ENCODE measurements at places on chromosomes 7 and 10. TPM values are rescaled to one million over a fixed set of nuclear protein-coding genes. Genes with fewer than 3 reads are reported as not detected.

- peak; percentile 84 for DNase-seq
Measured at GRCh38 chr7:159015454-159016410, 128.9 kb downstream of the VIPR2 start.

TCAF2 gene
- total RNA-seq, result 0.72 TPM

DNA sequence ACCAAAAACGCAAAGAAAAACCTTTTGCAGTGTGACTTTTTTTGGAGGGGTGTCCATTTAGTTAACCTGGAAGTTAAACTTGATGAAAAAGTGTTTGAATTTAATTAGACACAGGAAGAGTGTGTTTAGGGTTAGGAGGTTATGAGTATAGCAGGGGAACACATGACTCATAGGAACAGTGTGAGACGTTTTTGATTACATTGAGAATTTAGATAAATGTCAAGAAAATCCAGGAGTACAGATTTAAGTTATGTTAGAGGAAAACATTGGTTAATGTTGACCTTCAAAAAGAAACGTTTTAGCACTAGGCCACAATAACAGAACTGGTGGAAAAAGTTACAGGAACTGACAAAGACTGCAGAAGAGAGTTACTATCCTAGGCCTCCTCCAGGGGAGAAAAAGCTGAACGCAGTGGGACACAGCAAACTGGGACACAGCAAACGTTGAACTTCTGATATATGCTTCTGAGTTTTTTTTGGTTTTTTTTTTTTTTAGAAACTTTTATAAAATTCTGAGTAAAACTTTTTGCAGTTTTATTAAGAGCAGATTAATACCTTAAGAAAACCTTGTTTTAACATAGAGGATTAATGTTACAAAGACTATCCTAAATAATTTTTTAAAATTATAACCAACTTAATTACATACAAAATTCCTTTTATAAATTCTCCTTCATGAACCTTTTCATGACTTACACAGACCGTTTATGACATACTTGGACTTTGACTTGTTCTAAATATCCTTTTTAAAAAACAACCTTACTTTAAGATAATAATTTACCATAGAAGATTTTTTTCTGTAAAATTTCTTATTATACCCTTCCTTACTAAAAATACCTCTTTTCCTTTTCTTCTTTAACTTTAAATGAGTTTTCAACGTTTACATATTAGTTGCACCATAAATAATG, 22.2 kb downstream of the LANCL2 start:
- no peak for DNase-seq

IL6 gene
- 5.2 TPM for total RNA-seq

FAM149B1 gene
- 7.4 TPM for total RNA-seq

DNA sequence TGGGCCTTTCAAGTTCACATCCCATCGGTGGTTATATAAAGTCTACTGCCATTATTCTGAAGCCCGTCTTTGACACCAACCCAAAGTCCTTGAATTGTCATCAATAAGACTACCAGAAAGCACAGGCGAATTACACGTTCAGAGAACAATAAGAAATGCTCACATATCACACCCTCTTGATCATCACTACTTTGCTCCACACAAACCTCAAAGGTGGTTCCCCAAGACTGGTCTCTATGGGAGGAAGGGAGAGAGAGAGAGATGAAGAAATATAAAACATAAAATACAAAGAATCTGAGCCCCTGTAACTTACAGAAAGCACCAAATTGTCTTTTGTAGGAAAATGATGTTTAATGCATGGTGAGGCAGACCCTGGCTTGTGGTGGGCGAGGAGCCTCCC, 4.4 kb downstream of the HIPK2 start:
- DNase-seq, result no peak

DNA sequence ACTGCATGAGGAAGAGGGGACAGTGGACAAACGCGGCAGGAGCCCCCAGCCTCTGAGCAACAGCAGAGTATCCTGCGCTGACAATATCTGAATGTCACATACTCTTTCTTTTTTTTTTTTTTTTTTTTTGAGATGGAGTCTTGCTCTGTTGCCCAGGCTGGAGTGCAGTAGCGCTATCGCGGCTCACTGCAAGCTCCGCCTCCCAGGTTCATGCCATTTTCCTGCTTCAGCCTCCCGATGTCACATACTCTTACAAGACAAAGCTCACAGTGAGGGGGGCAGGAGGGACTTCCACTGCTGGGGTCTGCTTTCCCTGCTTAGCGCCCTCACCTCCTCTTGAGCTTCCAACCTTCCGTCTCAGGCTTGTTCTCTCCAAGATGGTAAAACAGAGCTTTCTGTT, 51.2 kb upstream of the TNS3 start:
- no peak for DNase-seq

GRCh38 chr7:158582089-158582456, 5.5 kb downstream of the PTPRN2 start:
- no peak for DNase-seq

RARRES2 gene
- total RNA-seq, result not detected

NYAP1 gene
- not detected for total RNA-seq

- DNase-seq, result no peak
Measured at GRCh38 chr10:81179805-81180452, 642.2 kb downstream of the SH2D4B start.

- DNase-seq, result no peak
Measured at GRCh38 chr7:40836218-40836617, 701.4 kb downstream of the SUGCT start.

DNA sequence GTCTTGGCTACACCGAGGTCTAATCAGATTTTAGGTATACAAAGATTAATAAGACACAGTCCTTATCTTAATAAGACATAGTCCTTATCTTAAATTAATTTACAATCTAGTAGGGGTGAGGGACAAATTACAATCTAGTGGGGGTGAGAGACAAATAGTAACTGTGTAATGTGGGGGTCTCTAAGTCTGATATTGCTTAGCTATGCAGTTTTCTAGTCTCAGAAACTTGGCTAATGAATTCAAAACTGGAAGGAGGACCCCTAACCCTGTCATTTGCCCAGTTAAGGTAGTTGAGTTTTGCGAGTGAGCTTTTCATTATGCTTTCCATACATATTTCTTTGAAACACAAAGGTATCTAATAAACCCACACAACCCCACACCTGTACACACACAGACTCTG, 136.1 kb downstream of the DPP6 start:
- no peak for DNase-seq

- DNase-seq, result no peak
Measured at GRCh38 chr10:43227911-43228782, 38.7 kb downstream of the RASGEF1A start.

DNA sequence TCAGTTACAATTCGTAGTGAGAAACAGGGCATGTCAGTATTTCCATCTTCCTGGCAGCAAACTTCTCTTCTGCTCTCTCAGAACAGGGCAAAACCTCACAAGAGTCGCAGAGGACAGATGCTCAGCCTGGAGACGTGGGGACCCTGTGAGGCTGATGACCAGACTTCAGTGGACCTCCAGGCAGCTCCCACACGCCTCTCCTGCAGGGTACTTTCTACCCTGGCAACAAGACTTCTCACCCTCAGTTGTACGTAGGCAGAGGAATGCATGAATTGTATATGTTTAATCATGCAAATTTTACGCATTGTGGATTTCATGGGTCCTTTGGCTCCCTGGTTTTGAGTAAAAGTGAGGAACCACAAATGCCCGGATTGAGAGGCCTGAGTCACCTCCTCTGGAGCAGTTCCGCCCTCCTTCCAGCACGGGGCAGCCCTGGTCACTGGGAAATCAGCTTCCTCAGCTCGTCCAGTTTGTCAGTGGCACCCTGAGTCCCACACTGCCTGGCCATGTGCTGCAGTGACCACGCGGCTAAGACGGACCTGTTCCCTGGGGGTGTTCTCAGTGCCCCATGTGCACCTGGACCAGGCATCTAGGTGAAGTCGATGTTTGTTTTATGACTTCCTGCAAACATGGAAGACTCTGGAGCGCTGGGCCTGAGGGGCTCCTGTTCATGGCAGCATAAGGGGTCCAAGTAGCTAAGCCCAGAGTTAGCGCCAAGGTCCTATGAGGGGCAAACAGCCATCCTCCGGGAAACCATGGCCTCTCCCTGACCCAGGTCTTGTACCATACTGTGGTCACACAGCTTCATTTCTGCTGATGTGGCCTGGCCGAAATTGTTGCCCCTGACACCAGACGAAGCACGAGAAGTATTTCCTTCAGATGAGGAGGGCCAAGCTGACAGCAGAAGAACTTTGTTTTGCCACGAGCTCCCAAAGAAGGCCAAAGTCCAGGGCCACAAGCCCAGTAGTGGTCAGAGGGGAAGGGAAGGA, 165.1 kb downstream of the TNS3 start:
- no peak for DNase-seq

DNA sequence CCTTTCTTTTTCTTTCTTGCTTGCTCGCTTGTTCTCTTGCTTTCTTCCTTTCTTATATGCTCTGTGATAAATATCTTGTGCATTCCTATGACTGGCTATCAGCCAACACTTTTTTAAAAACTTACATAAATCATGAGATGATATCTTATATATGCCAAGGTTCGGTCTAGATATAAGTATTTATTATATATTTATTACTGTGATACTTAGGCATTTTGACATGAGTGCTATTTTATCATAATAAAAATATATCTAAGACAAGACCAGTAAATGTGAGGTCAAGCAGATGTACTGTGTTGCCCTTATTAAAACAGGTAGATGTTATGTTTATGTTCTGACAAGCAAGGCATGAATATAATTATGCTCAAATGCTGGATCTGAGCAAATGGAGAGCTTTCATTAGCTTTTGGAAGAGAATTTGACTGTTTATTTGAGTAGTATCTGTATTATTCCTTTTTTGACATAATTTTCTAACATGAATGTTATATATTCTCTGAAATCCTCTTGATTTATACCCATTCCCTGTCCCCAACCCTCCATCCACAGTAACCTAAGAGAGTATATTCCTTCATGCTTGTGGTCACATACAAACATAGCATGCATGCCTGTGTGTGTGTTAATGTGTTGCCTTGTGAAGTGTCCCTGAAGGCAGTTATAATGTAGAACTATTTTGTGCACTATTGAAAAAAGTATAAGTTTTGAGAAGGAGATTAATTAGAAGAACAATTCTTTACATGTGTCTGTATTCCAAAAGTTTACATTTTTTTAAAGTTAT, 158.0 kb downstream of the HDAC9 start:
- DNase-seq, result no peak

DNA sequence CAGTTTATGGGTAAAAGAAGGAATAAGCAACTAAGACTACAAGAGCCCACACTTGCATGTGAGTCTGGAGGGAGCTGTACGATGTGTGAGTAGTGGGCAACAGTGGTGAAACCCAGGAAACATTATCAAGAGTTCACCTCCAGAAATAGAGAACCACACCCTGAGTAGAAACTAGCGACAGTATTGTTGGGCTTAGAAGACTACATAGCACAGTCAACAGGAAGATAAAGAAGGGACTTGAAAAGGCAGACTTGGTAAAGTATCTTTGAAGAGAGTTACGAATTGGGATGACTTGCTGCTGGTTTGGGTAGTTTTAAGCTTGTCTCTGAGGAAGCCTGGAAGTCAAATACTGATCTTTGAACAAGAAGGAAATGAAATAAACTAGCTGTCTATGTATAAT, 223.2 kb upstream of the GNAI1 start:
- no peak for DNase-seq

GRCh38 chr10:6310977-6311376, 108.2 kb downstream of the PFKFB3 start:
- no peak for DNase-seq

TFPI2 gene
- 1.7 TPM for total RNA-seq

DNA sequence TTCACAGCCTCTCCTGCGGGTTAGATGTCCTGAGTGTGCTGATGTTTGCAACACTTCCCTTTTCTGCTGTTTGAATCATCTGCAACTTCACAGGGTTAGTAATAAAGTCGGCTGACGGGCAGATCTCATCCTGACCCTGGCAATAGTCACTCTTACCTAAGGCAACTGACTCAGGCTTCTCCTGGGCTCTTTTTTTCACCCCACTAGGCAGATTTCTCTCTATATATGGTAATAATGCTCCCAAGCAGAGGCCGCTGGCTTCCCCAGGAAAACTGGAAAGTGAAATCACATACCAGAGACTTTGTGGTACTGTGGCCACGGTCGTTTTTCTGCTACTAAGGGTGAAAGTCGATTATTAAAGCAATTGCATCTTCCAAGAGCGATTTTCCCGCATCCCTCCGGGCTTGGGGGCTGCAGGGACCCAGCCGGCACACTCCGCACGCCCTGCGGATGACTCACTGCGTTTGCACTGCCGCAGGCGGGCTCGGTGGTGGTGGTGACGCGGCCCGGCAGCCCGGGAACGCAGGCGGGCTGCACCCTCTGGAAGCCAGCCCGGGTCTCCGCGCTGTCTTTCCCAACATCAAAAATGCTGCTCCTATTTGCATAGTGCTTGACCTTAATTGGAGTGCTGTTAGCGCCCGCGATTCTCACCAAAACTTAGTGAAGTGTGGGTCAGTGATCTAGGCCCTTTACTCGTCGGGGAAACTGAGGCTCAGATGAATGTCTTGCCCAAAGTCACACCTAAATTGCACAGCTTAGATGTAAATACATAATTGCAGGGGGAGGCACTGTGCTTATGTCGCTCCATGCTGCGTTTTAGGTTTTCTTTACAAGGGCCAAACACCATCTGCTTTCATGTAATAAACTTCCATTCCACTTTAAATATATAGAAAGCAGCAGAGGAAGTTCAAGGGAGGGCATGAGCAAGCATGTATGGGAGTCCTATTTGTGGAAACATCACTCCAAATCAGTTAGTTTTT, 47.6 kb upstream of the ITGB1 start:
- DNase-seq, result peak; percentile 97

DNA sequence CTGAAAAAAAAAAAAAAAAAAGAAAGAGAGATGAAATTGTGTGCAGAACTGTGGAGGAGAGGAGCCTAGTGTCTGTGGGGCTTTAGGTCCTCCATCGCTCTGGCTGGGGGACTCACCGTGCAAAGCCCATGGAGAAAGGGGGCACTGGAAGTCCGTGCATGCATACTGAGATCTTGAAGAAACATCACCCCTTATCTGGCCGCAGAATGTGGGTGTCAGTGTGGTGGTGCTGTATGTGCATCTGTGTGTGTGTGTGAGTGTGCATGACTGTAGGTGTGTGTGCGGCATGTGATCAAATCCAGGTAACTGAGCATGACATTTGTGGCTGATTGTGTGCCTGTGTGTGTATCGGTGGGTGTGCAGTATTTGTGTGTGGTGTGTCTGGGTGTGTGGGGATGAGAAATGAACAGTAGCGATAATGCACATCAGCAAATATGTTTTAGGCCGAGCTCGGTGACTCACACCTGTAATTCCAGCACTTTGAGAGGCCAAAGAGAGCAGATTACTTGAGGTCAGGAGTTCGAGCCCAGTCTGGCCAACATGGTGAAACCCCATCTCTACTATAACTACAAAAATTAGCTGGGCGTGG, 8.8 kb upstream of the CLDN3 start:
- DNase-seq, result no peak

- DNase-seq, result no peak
Measured at GRCh38 chr7:47725031-47725780, 143.3 kb upstream of the TNS3 start.

RELN gene
- total RNA-seq, result 3.1 TPM

Measured in MG63 (cell line).